Endothelial cell (in vitro differentiated cells): ENCODE measurements at places on chromosomes 11 and 22.

DNA sequence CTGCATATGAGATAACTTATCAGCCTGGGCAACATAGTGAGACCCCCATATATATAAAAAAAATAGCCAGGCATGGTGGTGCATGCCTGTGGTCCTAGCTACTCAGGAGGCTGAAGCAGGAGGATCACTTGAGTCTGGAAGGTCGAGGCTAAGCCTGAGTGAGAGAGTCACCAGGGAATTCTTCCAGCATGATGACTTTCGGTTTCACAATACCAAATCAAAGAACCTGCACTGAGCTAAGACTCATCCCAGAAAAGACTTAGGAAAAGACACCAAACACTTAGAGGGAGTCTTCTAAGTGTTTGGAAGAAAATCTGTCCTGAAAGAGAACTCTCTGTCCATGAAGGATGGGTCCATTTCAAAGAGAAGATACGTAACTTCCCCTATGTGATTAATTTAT lies 12.7 kb downstream of the STK33 start:
- no peak for DNase-seq

DNA sequence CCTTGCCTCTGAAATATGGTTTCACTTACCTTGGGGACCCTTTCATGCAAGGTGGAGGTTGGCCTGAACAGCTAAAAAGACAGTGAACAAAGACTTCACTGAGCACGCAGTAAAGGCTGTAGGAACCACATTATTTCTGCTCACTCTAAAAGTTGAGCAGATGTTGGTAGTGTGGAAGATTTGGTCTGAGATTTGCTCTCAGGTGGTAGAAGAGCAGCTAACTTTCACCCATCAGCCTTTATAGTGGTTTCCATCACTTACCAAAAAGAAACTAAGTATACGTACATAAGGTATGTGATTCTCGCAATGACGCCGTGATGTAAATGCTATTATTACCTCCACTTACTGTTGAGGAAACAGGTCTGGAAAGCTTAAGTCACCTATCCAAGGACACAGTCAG lies 47.3 kb downstream of the PRR5L start:
- no peak for DNase-seq

- no peak for DNase-seq
These were observed 100.2 kb downstream of the SYN3 start for GRCh38 chr22:32958001-32958400.

DNA sequence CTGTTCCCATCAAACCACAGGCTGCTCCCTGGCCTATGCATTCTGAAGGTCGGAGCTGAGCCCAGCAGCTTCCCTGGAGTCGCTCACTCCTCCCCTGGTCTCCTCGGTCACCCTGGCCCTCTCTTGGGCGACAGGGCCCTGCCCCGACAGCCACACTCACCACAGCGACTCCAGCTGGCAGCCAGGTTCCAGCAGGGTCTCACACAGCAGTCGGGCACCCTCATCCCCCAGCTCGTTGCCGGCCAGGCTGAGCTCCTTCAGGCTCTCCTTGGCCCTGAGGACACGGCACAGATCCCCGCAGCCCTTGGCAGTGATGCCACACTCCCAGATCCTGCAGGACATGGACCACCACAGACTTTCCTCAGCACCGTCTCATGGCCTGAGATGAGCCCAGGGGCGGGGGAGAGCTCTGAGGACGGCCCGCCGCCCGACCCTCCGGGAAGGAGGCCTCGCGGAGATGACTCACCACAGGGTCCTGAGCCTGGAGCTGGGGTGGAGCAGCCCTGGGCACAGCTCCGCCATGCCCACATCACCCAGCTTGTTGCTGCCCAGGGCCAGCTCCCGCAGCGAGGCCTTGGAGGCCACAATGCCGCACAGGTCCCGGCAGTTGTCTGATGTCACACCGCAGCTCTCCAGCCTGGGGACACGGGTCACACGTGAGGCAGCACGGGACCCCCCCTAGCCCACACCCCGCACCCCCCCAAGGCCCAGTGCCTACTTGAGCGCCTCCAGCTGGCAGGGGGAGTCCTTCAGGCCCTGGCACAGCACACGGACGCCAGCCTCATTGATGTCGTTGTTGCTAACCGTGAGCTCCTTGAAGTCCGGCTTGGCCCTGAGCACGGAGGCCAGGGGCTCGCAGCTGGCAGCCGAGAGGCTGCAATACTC lies 8.5 kb downstream of the RNH1 start:
- no peak for DNase-seq

DNA sequence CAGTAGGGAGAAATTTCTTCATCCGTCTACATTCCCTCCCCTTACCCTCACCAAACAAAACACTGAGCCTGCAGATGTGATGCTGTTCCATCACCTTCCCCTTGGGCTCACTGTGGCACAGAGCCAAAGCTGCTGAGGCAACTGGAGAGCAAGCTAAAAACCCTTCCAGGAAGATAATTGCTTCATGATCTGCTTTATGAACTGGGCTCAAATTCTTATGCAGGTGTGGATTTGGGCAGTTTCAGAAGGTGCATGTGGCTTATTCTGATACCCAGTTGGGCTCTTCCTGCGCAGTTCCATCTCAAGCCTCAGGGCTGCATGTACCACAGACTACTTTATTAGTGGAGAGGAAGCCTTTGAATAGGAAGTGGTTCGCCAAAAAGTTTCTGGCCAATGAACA lies 58.3 kb downstream of the AAMDC start:
- no peak for DNase-seq

GRCh38 chr11:35347173-35347878 lies 72.0 kb downstream of the SLC1A2 start:
- DNase-seq: no peak
